ENCODE measurements at places on chromosomes 3 and 15. TPM values are rescaled to one million over a fixed set of nuclear protein-coding genes. Genes with fewer than 3 reads are reported as not detected.
A peak's percentile ranks its signal among the peaks of the same experiment; 100 is the strongest.

ZDHHC23 gene
- total RNA-seq = 0.90 TPM

TP63 gene
- total RNA-seq = not detected

PRKCI gene
- 84.2 TPM for total RNA-seq

GOLGA6L7 gene
- not detected for total RNA-seq

FETUB gene
- not detected for total RNA-seq

ALS2CL gene
- total RNA-seq = 1.4 TPM

- DNase-seq = no peak
These were observed 3.7 kb upstream of the SLC9C1 start for GRCh38 chr3:112297714-112298113.

- DNase-seq = no peak
These were observed 153.6 kb downstream of the TMEM108 start for GRCh38 chr3:133191818-133192217.

DNA sequence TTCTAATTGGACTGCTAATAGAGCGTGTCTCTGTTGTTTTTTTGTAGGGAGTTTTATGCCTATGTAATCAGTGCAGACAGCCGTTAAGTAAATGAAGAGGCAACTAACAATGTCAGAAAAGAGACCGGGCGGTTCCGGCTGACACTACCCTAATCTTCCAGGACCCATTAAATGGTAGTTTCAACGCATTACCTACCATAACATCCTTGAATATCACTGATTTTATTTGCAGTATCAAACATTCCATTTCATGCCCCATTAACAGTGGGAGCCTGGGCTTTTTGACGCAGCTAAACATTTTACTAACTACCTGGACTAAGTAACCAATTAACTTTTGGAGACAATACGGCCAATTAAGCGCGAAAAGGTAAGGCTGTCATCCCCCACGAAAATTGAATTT lies 832.9 kb upstream of the NR2F2 start:
- no peak for DNase-seq

DNA sequence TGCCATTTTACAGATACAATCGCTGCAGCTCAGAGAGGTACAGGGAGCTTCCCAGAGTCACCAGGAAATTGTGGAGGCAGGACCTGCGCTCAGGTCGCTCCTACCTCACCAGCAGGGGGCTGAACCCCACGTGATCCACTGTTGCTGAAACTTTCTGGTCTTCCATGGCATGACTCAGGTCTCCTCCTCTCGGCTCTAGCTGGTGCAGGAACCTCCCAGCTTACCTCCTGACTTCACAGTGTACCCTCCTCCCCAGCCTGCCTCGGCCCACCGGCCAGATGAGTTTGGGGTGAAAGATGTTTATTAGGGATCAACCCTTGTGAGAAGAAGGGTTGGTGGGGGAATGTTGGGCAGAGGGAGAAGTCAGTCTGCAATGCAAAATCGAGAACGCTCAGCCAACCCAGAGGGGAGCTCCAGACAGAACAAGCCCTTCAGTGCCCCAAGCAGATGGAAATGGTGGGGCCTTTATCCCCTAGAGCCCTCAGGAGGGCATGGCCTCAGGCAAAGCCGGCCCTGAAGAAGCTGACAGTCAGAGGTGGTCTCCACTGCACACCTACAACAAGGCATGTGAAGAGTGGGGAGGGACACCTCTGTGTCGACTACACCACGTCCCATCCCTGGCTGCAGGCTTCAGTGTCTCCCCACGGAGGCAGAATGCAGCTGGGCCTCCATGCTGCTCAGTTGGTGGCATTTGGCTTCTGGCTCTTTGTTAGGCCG lies 118.6 kb upstream of the PRR20G start:
- peak; percentile 2 for DNase-seq

- no peak for DNase-seq
These were observed 344.7 kb downstream of the NEK10 start for GRCh38 chr3:27024493-27024892.

DNA sequence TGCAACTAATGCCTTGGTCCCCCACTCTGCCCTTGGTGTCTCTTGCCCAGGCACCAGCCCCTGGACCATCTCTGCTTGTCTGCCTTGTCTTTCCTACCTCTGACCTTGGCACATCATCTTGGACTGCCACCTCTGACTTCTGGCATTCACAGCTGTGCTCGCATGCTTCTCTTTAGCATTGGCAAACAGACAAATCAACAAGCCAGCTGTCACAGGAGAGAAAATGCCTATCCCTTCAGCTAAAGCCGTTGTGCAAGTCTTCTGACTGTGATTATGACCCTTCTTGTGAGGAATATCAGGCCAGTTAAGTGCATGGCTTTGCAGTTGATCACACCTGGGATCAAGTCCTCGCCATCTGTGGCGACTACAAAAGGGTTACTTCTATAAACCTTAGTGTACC lies 84.6 kb downstream of the PRICKLE2 start:
- DNase-seq = no peak

DNA sequence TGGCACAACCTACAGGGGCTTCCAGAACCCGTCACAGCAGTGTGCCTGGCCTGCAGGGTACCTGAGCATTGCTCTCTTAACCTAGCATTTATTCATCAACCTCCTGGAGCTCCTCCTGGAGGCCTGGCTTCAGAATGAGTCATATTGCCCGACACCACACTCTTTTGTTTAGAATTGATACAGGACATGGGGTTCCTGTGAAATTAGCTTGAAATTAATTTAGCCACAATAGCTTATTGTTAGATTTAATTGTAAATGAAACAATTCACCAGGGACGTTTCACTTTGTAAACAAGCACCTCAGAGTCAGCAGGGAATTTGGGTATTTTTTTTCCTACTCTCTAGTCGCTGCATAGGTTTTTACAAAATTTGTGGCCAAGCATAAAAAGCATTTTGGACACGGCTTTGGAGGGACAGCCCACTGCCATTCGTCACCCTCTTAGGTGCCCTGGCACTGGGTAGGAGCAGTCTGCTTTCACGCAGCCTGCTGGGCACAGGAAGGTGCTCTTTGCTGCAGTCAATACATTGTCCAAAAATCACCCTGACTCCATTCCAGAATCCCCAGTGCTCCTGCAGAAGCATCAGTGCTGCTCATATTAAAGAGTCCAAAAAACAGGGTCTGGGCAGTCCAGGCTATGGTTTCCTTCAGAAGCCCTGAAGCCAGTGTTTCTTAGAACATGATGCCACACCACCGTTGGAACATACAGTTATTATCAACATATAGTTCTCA lies 60.8 kb upstream of the MEF2A start:
- DNase-seq = peak; percentile 38

- no peak for DNase-seq
These were observed 53.5 kb downstream of the AMOTL2 start for GRCh38 chr3:134320749-134321148.

DNA sequence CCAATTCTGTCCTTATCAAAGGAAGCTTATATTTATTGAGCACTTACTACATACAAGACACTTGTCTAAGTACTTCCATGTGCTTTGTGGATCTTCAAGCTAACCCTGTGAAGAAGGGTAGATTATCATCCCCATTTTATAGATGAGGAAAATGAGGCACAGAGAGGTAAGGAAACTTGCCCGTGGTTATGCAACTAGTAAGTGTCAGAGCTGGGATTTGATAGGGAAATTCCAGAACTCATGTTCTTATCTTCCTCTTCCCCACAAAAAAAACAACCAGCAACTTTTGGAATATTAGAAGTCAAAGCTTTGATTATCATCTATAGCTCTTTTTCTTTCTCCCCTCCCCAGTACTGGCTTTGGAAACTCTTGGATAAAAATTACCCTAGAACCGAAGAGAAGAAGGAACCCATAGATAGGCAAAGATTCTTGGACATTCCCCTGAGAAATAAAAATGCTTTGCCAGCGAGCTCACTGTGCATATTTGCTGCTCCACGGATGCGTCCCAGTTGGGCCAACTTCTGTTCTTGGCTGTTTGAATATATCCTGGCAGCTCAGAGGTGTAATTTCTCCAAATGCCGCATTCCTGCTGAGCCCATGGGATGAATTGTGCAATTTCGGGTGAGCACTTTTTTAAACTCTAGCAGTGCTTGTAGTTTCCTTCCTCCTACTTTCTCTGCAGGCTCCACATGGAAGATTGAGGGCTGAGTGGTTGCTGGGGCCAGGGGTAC lies 591.5 kb upstream of the CFAP20DC start:
- DNase-seq = peak; percentile 9

DNA sequence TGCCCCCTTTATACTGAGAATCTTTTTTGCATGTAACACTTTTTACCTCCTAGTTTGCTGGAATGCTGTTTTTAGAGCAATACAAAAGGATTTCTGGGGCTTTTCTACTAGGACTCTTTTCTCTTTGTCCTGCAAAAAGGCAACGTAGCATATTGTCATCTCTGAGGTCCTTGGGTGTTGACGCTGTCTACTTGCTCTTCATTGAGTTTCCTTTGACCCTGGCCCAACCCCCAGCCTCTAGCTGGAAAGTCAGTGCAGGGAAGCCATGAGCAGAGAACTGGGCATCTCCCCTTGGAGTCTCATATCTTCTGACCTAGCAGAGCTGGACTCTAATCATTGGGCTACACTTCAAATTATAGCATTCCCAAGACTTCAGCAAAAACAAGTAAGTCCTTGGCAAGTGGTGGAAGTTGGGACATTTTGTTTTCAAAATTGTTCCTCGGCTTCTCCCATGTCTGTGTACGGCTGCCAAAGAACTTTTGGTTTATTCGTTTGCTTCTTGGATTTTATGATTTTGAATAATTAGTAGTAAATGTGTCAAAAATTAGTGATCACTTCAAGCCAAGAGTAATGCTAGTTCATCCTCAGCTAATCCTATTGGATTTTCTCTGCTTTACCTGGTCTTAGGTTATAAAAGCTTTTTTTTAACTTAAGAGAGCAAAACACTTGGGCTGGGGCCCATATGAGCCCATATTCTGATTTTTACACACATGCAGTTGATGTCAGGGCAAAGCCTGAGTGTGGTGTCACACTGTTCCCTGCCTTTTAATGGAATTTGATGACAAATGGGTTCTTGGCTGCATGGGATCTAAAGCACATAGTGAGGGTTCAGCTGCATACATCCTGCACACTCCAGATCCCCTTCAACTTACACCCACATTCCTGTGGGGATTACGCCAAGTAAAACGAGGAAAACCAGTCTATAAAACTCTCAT lies 419.5 kb upstream of the C2CD4B start:
- DNase-seq = no peak

- DNase-seq = no peak
These were observed 406.1 kb upstream of the ONECUT1 start for GRCh38 chr15:53196242-53196641.

DNA sequence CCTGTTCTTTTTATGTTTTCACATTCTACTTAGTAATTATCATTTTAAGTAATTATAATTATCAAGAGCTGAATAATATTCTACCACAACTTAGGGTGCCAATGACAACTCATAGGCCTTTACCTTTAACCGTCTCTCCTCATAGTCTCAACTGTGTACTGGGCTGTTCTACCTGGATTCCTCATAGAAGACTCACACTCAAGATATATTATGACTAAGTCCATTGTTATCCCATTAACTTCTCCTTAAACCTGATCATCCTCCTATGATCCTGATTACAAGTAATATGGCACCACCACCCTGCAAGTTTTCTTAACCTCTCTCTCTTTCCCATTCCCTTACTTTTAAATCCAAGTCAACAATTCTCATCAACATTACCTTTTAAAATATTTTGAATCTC lies 285.9 kb upstream of the VEPH1 start:
- DNase-seq = no peak

DNA sequence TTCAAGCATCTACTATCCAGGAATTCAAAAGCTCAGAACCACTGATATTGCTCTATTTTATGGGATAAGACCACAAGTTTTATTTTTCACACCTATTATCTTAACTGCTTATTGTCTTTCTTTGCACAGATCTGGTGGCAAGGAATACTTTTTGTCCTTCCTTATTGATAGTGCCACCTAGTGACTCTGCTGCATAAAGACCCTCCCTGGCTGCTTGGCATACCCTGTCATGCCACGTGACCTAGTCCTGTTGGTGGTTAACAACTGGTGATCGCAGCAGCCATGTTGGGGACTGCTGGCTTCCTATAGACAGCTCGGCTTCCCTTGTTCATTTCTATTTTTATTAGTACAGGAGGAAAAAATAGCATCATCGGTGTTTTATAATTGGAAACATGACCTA lies 236.3 kb downstream of the MEX3B start:
- peak; percentile 8 for DNase-seq

- DNase-seq = peak; percentile 7
These were observed at the start of gene SV2B for GRCh38 chr15:91099995-91100813. Gene SV2B (plus strand): TSS chr15:91100257. CDS start chr15:91226264, 126,007 bp downstream.

GRCh38 chr3:180294282-180295027 lies 257.7 kb upstream of the PEX5L start:
- no peak for DNase-seq

GRCh38 chr3:11769704-11770476 lies 76.8 kb downstream of the TAMM41 start:
- DNase-seq = no peak

DNA sequence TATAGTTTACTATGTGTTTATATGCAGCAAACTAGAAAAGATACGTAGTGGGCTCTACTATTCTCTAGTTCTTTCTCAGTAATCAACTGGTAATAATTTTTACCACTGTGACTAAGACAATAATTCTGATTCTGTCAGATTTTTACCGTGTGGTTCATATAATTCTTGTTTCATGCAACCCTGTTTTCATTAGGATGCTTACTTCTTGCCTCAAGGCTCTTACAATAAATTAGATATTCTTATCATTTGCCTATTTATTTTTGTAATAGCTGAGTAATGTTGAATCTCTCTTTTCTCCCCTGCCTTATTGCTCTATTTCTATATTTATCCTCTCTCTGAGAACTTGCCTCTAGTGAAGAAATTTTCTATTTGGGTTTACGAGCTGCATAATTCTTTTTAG lies 524.7 kb downstream of the NAALADL2 start:
- peak; percentile 70 for DNase-seq

- DNase-seq = no peak
These were observed 14.8 kb downstream of the CLK3 start for GRCh38 chr15:74630284-74631086.

All from IMR-90 (cell line).